Glomerular endothelial cell (primary cell): ENCODE measurements at places on chromosomes 5 and 9. TPM values are rescaled to one million over a fixed set of nuclear protein-coding genes. Genes with fewer than 3 reads are reported as not detected.

DNA sequence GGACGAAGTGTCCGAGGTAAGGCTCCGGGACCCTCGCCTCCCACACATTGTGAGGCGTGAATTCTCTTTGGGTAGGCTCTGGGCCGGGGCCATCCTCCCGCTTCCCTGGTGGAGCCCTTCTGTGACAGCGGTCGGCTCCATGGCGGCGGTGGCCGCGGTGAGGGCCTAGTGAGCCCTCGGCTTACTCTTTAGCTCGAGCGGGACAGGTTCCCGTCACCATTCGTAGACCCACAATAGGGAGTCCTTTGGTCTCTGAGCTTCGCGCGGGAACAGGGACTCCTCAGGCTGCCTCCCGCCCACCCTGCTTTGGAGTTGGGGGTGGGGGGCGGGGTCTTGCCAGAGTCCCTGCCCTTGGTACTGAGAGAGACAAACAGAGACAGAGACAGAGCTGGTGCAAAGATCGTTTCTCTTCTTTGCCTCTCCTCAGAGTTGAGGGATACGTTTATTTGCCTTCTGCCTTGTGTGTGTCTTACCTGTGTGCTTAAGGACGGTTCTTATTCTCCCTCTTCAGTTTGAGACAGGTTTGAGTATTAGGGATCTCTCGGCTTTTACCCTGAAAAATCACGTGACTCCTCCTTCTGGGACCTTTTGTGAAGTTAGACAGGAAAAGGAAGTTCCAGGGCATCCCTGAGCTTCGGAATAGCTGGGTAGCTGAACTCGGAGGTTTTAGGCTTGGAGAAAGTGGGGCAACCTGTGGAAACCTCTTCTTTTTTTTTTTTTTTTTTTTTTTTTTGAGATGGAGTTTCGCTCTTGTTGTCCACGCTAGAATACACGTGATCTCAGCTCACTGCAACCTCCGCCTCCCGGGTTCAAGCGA, 833 bp downstream of the ANKHD1 start:
- DNase-seq = peak; percentile 4

DNA sequence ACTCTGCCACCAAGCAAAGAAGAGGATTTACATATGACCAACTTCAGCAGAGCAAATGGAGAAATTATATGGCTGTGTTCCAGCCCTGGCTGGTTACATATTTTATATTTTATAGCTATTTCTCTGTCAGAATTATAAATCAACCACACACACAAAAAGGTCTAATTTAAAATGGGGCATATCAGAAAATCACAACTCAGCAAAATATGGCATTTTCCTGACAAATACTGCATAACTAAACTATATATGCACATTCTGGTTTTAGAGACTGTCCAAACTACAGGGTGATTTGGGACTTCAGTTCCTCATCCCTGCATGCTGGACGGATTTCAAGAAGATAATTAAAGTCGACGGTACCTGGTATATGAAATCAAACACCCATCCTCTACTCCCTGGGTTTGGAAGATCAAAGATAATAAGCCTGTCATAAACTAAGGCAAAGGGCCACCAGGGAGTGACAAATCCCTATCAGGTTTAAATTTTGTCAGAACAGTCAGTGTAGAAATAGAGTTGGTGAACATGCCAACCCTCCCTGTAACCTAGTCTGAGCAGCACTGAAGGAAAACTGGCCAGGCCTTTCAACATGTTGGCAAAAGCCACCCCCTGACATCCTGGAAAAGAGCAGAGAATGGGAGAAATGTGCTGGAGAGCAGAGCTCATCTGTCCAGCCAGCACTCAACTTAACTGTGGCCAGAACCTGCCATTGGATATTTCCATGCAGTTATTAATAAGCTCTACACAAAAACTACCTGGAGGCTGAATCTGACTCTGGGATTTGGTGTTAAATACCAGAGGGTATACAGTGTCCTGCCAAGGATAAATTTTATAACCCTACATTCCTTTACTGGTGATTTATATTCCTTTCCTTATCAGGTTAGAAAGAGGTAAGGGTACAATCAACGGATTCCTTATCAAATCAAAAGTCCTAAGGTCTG, 235.7 kb downstream of the ENC1 start:
- DNase-seq = no peak

DNA sequence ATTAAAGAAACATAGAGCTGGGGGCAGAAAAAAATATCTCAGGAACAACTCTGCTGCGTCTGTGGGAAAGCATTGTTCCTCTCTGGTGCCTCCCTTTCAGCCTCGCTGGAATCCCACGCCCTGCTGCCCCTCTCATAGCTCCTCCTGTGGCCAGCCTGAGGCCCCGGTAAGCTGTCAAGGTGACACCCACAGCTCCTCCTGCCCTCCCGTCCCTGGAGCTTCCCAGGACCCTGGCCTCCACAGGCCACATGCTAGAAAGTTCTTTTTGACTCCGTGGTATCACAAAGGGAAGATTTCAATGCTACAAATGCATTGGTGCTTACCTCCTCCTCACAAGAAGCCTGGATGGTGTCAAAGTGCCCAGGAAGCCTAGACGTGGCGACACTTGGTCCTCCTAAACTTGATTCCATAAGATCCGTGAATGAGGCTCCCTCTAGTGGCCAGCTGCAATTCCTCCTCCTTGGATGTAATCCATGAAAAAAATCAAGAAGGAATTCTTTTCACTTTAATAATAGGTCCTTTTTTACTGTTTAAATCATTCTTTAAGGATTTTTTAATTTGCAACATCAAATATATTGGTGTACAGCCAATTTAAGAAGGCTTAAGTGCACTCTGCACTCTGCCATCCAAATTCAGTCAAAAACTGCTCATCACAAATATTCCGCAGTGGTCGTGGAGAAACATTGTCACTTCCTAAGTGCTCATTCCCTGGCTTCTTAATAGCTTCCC, 104.9 kb downstream of the CFAP90 start:
- peak; percentile 22 for DNase-seq

Gene OBP2B
- total RNA-seq = not detected in 2 replicates

DNA sequence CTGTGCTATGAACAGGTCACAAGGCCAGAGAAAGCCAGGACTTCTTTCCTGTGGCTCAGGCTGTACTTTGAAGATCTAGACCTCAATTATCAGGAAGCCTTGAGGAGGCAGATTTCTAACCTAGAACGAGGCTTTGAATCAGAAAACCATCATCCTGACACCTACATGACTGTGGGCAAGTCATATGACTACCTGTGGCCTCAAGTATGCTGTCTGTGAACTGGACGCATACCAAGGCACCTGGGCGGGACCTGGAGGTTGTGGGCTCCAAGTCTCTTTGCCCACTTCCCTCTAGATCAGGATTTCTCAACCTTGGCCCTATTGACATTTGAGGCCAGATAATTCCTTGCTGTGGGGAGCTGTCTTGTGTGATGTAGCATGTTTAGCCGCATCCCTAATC, 42.5 kb downstream of the KLF4 start:
- no peak for DNase-seq

DNA sequence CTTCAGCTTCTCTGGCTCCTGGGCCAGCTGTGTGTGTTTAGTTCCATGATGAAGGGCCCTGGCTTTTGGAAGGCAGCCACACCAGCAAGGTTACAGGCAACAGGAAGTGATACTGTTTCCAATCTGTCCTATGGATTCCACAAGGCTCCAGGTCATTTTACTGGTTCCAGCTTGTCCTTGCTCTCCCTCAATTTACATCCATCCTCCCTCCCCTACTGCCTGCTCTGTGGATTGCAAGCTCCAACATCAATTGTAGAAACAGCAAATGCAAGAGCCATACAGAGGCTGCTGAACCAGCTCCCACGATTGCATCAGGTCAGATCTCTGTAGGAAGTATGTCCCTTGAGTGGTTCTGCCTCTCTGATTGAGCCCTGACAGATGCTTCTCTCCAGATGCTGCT, 409.8 kb downstream of the NTRK2 start:
- no peak for DNase-seq

DNA sequence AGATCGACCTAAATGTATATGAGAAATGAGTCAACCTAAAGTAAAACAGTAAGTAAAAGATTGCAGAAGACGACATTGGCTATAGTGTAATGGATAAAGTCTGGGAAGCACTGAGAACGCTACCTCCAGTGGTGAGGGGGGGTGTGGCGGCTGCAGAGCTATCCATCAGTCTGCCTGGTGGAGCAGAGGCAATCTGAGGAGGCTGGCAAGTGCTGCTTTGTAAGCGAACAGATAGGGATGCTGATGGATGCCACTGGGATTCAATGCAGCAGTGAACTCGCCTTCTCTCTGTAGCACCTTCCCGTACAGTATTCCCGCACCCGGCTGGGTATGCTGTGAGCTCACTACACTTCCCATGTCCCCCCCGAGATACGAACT, 261.5 kb downstream of the NSG2 start:
- no peak for DNase-seq

Gene ST6GALNAC4
- 59.7 and 80.3 TPM in 2 replicates for total RNA-seq

DNA sequence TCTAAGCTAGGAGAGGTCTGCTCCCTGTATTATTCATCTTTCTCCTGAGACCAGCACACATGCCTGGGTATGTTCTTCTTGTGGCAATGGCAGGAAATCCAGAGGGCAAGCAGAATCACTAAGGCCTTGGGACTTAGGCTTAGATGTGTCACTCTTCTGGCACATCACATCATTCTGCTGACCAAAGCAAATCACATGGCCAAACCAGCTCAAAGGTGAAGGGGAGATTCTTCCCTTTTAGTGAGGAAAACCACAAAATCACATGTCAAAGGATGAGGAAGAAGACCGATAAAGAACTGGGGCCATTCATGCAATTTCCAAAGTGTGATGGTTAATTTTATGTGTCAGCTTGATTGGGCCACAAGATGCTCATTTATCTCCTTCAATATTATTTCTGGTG, 5.7 kb upstream of the AGGF1 start:
- DNase-seq = no peak

- no peak for DNase-seq
Measured at GRCh38 chr5:41485533-41485932, 24.9 kb downstream of the PLCXD3 start.

DNA sequence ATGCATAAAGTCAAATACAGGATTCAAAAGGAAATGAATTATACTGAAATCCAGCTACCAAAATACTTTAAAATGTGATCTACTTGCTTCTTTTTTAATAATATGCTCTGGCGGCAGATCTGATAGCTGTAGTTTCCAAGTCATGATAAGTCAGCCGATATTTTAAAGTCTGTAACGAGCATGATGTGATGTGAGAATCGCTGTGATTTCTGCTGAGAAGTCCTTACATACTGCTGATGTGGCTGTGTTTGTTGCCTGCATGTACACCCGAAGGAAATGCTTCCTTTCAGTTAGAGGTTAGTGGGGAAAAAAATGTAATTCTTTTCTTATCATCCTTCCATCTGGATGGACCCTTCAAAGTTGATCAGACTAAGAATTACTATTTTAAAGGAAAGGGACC, 4.8 kb upstream of the SEMA4D start:
- DNase-seq = no peak

DNA sequence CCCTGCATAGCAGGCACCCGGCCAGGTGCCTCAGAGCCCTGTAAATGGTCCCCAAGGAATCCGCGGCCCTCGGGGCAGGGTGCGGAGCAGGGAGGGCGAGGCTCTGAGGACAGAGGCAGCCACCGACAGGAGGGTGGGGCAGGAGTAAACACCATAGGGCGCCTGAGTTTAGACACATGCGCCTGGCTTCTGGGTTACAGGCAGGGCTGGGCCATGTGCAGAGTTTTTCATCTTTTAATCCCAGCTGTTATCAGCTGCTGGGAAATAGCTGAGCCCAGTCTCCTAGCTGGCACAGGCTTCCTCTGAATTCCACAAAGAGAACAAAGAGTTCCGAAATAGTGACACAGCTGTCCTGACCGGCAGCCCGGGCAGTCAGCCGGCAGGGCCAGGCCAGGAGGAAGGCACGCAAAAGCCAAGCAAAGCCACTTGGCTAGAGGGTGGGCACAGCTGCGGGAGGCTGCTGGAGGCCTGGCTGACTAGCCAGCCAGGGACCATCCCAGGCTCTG, 98.9 kb upstream of the PHYKPL start:
- no peak for DNase-seq

Gene TRPM6
- 0.12 and 0.19 TPM in 2 replicates for total RNA-seq

- no peak for DNase-seq
Measured at GRCh38 chr5:95053253-95053652, 231.6 kb downstream of the MCTP1 start.

DNA sequence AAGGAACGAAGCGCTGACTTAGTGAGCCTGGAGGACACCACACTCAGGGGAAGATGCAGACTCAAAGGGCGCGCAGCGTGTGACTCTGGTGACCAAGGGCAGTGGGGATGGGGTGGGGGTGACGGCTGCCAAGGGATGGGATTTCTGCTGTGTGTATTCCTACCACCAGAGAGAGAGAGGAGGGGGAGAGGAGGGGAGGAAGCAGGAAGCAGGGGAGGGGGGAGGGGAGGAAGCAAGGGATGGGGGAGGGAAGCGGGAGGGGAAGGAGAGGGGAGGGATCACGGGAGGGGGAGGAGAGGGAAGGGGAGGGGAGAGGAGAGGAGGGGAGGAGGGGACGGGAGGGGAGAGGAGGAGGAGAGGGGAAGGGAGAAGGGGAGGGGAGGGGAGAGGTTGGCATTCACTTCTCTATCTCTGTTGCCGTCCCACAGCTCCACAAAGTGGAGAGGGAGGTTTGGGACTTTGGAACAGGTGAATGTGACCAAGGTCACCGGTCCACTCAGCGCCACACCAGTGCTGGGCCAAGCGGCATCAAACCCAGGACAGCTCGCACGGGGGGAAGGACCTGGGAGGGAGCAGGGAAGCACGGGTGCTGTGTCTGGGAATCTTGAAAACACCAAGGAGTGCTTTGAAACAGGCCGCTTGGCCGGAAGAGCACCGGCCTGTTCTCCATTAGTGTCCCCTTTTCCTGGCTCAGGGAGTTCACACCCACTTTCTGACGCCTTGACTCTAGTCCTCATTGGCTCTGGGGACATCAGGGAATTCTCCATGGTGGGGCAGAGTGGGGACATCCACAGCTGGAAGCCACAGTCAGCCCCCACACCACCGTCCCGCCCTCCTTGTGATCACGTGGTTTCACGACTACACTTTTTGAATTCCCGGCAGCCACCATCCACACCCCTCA, 77.4 kb downstream of the VAV2 start:
- DNase-seq = no peak

DNA sequence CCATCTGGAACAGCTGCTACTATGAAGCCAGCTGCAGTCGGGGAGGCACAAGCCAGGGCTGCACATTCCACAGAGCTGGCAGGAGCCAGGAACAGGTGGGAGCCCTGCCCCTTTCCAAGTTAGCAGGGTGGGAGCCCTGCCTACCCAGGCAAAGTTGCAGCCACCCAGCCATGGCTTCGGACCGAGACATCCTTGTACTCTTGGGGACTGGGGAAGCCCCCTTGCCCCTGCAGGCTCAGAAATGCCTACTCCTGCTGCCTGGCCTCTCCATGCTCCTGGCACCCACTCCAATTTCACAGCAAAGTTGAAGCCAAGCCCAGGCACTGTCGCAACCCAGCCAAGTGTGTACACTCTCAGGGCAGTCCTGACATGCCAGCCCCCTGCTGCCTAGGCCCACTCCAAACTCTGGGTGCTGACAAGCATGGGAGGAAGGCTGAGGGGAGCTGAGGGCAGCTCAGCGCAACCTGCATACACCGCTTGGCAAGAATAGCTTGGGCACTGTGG, 165.1 kb downstream of the RNF180 start:
- no peak for DNase-seq

GRCh38 chr9:128550226-128550625, 2.2 kb upstream of the SPTAN1 start:
- no peak for DNase-seq
